A172 (cell line): ENCODE measurements at places on chromosomes 3 and 15. TPM values are rescaled to one million over a fixed set of nuclear protein-coding genes. Genes with fewer than 3 reads are reported as not detected.

DNA sequence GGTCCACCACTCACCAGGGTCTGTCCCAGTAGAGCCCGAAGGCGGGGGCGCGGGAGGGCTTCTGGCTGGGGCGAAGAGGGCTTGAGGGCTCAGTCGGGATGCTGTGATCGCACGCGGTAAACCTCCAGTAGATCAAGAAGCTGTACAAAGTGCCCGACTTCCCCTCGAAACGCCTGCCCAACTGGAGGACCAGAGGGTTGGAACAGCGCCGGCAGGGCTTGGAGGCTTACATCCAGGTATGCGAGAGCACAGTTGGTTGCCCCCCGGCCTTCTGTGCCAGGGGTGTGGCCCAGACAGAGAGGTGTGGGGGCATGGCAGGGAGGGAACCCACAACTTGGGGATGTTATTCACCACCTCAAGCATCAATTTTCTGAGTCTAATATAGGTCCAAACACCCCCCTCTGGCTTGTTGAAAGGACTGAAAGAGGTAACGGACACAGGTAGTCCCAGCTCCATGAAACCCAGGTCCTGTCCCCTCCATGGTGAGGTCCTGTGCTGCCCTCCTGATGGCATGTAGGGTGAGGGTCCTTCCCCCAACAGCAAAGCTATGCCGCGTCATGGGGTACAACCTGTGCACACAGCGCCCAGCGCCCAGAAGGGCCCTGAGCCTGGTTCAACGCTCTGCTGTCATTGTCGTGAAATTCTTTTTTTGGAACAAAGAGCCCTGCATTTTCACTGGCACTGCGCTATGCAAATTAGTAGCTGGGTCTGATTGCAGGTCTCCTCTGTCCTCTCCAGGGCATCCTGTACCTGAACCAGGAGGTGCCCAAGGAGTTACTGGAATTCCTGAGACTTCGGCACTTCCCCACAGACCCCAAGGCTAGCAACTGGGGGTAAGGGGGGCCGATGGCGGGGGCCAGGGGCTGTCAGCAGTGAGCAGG is 1.2 kb downstream of the SNX22 start:
- DNase-seq, result no peak

GRCh38 chr15:72153269-72154000 is 35.2 kb downstream of the SENP8 start:
- no peak for DNase-seq

DNA sequence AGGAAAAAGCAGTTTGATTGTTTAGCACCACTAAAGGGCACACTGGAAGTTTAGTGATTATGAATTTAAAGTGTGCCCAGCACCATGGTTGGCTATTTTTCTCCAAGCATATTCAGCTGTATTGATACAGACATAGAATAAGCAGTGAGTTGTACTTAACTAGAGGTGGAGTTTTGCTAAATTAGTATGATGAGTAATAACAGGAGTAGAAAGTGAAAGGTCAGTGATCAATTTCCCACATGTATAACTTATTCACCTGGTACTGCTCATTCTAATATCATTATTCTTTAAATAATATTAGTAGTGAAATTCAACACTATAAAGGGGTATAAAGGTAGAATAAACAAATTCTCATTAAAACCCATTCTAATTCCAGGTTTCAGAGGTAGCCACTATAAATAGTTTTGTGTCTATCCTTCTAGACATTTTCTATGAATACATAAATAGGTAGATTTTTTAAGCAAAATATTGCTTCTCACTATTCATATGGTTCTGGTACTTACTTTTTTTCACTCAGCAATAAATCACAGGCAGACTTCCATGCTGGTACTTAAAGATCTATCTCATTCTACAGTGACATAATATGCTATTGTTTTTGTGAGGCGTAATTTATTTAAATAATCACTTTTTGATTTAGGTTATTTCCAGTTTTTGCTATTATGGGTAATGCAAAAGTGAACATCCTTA is 732.9 kb downstream of the VGLL3 start:
- DNase-seq, result no peak

DNA sequence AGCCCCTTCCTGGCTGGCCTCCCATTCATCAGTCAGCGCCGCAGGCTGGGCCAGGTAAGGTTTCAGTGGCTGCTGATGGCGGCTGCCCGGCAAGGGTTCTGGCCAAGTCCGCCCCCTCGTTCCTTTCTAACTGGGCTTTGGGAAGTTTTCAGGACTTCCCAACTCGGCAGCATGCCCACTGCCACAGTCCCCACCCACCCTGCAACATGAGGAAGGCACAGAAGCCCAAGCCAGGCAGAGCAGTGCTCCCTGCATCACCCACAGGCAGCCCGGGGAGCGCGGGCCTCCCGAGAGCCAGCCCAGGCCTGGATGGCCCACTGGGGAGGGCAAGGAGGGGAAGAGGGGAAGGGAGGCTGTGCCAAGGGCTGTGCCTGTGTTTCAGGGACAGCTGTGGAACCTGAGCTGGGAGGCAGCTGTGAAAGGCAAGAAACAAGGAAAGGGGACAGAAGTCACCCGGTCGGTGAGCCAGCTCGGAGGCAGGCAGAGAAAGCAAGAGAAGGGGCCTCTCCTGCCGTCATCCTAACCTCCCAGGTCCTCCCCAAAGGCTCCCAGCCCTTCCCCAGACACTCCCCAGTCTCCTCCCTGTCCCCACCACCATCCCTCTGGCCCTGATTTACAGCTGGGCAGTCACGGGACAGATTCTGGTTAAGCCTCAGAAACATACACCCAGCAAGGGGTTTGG is 73.9 kb downstream of the CPN2 start:
- DNase-seq, result peak; percentile 64

- DNase-seq, result no peak
Measured at GRCh38 chr15:100439514-100439913, 89.2 kb downstream of the CERS3 start.

Gene AHSG
- not detected in 2 replicates for total RNA-seq

- no peak for DNase-seq
Measured at GRCh38 chr3:49238274-49239127, 38.5 kb downstream of the C3orf62 start.

GRCh38 chr3:189548053-189548452 is 83.1 kb upstream of the TP63 start:
- DNase-seq, result no peak

DNA sequence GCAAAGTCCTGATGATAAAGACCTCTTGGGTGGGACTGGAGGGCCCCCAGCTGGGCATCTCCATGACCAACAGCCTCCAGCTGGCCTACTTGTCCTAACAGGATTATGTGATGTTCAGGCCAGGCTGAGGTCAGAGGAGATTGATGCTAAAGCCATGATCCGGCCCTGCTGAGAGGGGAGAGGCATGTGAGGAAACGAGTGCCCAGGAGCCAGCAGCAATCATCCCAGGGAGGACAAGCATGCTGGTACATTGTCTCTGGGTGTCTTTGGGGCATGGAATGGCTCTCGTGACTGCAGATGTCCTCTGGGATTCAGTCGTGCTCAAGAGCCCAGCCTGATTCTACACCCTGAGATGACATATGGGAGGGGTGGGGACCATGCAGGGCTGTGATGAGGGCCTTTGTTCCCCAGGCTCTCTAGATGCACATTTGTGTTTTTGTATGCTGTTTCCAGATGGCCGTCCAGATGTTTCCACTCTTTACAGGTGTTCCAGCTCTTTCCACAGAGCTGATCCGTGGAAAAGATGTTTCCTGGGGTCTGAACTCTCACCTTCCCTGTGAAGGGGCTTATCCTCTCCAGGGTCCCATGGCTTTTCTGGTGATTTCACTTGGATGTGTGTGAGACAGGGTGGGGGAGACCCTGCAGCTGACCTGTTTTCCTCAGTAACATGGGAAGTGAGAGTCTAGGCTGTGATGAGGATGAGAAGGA is 20.2 kb downstream of the SLC24A1 start:
- DNase-seq, result no peak

Gene SAMD7
- total RNA-seq, result not detected in 2 replicates

- no peak for DNase-seq
Measured at GRCh38 chr3:57948781-57949242, 59.4 kb upstream of the FLNB start.

- DNase-seq, result no peak
Measured at GRCh38 chr15:44325568-44325967, 37.0 kb downstream of the GOLM2 start.

DNA sequence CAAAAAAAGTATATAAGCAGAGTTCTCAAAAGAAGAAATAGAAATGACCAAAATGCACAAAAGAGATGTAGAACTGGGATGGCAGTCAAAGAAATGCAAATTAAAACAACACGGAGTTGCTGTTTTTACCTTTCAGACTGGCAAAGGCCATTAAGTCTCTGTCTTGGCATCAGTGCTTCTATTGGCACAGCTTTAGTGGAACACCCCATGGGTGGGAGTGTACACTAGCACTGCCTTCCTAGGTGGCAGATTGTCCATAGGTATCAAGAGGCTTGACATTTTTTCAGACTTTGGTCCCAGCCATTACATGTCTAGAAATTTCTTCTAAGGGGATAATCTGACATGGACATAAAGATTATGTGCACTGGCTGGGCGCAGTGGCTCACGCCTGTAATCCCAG is 58.1 kb upstream of the VILL start:
- no peak for DNase-seq

Gene SMAD6
- 20.8 and 37.9 TPM in 2 replicates for total RNA-seq

Gene NUP210
- 14.1 and 16.3 TPM in 2 replicates for total RNA-seq

GRCh38 chr3:54663501-54664011 is 264.3 kb downstream of the LRTM1 start:
- DNase-seq, result no peak

Gene CNTN4
- not detected in 2 replicates for total RNA-seq
